H1 (cell line): ENCODE measurements at places on chromosomes 5 and 9. TPM values are rescaled to one million over a fixed set of nuclear protein-coding genes. Genes with fewer than 3 reads are reported as not detected.

ADGRD2 gene
- 1.1 and 1.4 TPM in 2 replicates for total RNA-seq

OR1J2 gene
- total RNA-seq = not detected in 2 replicates

- no peak overlapping the region for H3K4me3 ChIP-seq
- H3K36me3 ChIP-seq = no peaks in the 10 kb centered on the region
- H3K27ac ChIP-seq = no peak overlapping the region
These were observed 199.9 kb downstream of the PTTG1 start for GRCh38 chr5:160621526-160621925.

DNA sequence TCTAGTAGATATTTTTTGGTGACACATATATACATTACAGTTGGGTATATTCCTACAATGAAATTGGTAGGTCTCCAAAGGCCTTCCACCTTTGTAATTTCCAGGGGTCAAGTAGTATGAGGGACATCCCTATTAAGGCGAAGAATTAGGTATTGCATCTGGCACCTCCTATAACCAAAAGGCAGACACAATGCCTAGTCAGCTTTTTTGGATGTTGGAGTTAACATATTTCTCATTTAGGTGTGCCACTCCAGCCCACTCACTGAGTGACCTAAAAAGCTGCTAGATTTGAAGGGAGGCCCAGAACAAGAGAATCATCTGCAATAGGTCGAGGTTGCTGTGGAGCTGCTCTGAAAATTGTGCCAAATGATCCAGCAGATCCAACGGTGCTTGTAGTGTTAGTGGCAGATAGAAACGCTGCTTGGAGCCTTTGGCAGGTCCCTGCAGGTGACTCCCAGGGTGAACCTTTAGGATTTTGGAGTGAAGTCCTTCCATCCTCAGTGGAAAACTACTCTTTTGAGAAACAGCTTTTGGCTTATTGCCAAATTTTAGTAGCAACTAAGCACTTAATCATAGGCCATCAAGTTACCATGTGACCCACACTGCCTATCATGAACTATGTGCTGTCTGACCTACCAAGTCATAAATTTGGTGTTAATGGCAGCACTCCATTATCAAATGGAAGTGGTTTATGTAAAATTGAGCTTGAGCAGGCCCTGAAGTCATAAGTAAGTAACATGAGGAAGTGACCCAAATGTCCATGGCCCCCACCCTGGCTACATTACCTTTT, 15.7 kb upstream of the FNIP1 start:
- no peaks in the 10 kb centered on the region for H3K36me3 ChIP-seq
- no peak for DNase-seq
- H3K27ac ChIP-seq = no peak overlapping the region
- no peak overlapping the region for H3K4me3 ChIP-seq
- H3K27me3 ChIP-seq = no peaks in the 10 kb centered on the region

DNA sequence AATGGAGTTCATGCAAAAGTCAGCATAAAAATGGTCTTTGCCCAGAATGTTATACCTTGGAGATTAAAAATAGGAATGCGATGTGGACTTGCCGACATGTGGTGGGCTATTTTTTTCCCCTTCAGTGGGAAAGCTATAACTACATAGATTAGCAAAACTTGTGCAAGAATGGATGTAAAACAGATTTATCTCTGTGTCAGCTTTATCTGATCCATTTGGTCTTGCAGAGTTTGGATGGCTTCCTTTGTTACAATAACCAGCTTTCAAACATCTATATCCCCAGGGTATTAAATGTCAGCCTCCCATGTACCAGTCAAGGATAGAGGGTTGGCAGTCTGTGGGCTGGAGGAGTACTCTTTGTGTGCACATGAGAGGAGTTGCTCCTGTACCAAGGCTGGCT, 284.9 kb downstream of the TMEM38B start:
- no peak overlapping the region for H3K4me3 ChIP-seq
- no peaks in the 10 kb centered on the region; the same call in 1 of the 2 replicates for H3K27me3 ChIP-seq
- no peak overlapping the region for H3K27ac ChIP-seq
- no peaks in the 10 kb centered on the region for H3K4me1 ChIP-seq
- H3K36me3 ChIP-seq = no peaks in the 10 kb centered on the region
- DNase-seq = no peak
